RPMI7951 (cell line): ENCODE measurements at places on chromosomes 13 and 19. TPM values are rescaled to one million over a fixed set of nuclear protein-coding genes. Genes with fewer than 3 reads are reported as not detected.

- DNase-seq = no peak
These were observed 5.1 kb downstream of the RGCC start for GRCh38 chr13:41462427-41462826.

DNA sequence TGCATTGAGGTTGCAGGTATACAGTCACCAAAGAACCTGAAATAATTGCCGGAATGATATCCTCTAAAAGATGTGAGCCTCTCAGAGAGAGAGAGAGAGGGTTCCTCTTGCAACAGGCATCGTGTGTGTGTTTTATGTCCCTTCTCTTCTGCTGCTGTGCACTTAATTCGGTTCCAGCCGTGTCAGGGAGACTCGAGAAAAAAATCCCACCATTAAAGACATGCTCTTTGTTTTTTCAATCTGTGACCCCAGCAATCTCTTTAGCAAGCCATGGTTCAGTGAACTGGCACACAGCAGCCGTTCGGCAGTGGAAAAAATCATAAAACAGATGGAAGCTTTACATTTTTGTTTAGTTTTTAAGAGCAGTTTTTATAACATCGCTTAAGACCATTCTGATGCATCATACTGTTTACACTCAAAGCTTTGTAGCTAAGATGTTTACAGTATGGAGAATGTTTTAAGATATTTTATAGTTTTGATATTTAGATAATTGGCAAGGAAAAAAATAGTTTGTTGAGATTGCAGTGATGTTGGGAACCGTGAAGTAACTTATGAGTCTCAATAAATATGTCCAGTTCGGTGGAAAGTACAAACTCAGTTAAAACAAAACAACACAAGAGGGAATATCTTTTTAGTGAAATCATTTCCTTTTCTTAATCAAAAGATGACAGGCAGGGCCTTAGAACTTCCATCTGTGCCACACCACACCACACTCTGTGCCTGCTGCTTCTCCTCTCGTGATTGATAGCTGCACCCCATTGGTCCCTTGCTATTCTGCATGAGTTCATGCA is 31.2 kb upstream of the ZNF536 start:
- DNase-seq = no peak

- DNase-seq = peak; percentile 81
These were observed 55.7 kb downstream of the FAM216B start for GRCh38 chr13:42836930-42837690.

- no peak for DNase-seq
These were observed 302.1 kb downstream of the DIAPH3 start for GRCh38 chr13:59861676-59862075.

DNA sequence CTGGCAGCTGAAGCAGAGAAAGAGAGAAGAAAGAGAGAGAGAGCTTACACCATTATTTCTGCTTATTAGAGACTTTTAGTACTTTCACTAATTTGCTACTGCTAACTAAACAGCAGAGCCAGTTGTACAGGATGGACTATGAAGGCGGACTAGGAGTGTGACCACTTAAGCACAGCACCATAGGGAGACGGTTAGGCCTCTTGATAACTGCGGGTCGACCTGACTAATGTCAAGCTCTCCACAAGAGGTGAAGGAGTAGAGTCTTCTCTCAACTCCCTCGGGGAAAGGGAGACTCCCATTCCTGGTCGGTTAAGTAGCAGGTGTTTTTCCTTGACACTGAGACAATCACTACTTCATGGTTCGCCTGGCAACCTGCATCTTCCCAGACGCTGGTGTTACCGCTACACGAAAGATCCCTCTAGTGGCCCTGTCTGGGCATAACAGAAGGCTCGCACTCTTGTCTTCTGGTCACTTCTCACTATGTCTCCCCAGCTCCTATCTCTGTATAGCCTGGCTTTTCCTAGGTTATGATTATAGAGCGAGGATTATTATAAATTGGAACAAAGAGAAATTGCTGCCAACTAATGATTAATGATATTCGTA is 5.3 kb upstream of the PSG7 start:
- peak; percentile 19 for DNase-seq

DNA sequence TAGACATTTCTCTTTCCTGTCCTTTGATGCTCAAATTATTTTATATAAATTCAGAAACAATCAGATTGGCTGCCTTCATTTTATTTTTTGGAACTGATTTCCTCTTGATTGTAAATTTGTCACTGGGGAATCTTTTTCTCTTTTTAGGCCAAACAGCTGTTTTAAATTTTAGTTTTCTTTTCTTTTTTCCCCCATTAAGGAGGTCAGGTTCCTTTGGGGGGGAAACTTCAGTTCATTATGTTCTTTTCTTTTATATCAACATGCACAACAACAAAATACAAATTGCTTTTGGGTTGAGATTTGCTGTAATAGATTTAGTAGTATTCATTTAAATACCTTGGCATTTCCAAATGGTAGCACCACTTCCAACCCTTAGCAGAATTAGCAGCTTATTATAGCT is 264.8 kb upstream of the SPRY2 start:
- no peak for DNase-seq

DNA sequence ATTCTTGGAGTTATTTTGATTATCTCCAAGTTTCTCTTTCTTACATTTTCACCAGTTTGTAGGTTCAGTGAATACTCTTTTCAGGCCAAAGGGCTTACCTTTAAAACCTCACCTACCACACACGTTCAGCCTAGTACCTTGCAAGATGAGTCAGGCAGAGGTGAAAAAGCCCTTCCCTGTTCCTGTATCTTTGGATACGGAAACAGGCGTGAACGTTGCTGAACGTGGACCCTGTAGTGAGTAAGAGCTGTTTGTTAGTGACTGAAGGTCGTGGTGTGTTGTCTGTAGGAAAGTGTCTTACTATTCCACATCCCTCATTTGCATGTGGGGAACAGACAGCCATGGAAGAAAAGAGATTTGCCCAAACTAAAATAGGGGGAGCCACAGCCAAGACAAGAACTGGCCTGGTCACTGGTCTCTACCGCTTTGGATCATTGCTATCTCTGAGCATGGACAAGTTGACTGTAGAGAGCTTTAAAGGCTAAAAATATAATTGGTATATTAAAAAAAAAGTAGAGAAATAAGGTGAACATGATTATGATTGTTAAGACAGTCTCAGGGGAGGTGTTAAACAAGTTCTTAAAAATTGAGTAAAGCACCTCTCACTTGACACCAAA is 3.5 kb downstream of the CEBPG start:
- no peak for DNase-seq

- DNase-seq = no peak
These were observed 2.3 kb upstream of the TGDS start for GRCh38 chr13:94598281-94598680.

The SEMA6B gene
- total RNA-seq = 1.1 TPM in 2 replicates

The CGB3 gene
- not detected in 2 replicates for total RNA-seq

The SSC5D gene
- 3.2 and 3.6 TPM in 2 replicates for total RNA-seq

The ZNF714 gene
- 20.4 and 20.9 TPM in 2 replicates for total RNA-seq

The PTH2 gene
- total RNA-seq = not detected in 2 replicates

The OR7A17 gene
- not detected in 2 replicates for total RNA-seq

The PRR19 gene
- 1.8 and 2.9 TPM in 2 replicates for total RNA-seq

The COX6B2 gene
- total RNA-seq = 0.10 TPM in 1 of 2 replicates, not detected in the other

The CCDC70 gene
- total RNA-seq = not detected in 2 replicates

The ETV2 gene
- 0.39 and 1.1 TPM in 2 replicates for total RNA-seq

The LINGO3 gene
- total RNA-seq = 0.10 TPM in 1 of 2 replicates, not detected in the other

The SOX1 gene
- total RNA-seq = not detected in 2 replicates

The NPAS1 gene
- total RNA-seq = not detected in 2 replicates

The IGFL3 gene
- not detected in 2 replicates for total RNA-seq
